Liver (tissue), 10 donors: ENCODE measurements at places on chromosomes 3 and 15. TPM values are rescaled to one million over a fixed set of nuclear protein-coding genes. Genes with fewer than 3 reads are reported as not detected.

Gene A4GNT
- 0.42 TPM for total RNA-seq

DNA sequence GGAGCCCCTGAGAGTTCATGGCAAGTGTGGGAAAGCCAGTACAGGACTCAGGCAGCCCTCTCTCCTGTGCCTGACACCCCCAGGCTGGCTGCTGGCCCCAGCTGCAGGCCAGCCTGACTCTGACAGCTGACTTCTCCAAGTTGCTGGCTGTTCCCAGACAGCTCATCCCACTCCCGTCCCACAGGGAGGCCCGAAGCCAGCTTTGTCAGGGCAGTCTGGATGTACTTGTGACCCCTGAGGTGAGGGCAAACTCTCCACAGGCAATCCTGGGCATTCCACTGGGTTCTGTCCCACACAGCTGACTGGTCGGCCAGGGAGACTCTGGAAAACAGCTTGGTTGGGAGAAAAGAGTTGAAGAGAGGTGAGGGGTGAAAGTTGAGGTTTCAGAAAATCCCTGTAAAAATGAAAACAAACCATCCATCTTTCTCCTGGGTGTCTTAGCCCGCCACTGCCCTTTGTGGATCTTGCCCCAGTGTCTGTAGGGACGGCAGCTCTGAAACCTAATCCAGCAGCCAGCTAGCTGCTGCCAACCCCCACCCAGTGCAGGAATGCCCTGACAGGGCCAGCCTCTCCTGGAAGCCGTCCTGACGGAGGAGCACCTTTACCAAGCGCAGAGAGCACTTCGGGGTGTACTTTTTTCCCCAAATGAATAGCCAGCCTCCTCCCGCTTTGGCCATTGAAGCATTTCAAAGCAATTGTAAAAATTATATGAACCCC, 87.9 kb downstream of the DNAJB8 start:
- no peak for DNase-seq

Gene LRRN1
- total RNA-seq: 0.59 TPM

DNA sequence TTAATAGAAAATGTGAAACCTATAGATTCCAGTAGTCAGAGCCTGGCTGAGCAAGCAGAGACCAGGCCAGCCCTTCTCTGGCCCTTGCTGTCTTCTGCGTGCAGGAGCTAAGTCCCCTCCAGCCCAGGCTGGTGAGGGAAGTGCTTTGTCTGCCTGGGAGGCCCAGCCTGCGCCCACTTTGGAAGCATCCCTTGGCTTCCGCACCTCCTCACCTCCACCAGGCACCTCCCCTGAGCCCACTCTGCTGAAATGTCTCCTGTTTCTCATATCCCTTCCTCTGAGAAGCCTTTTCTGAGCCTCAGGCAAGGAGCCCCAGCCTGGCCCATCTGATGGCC, 45.3 kb downstream of the ALDH1L1 start:
- DNase-seq: peak; percentile 20

Gene SERPINI2
- not detected for total RNA-seq

DNA sequence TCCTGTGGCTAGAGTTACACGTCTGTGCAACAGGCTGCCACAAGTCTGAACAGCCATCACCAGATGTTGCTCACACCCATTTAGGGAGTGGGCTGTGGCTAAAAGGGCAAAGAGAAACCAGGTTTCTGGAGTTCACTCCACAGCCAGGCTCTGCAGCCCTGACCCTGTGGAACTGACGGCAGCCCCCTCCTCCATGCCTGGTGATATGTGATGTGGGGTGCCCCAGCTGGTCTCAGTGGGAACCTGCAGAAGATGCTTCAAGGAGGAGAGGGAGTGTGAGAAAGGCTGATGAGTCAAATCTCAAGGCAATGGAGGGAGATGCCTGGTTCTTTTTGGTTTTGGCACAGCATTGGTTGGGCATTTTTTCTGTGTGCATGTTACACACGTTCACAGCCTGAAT, 130.6 kb downstream of the TPRA1 start:
- DNase-seq: no peak

DNA sequence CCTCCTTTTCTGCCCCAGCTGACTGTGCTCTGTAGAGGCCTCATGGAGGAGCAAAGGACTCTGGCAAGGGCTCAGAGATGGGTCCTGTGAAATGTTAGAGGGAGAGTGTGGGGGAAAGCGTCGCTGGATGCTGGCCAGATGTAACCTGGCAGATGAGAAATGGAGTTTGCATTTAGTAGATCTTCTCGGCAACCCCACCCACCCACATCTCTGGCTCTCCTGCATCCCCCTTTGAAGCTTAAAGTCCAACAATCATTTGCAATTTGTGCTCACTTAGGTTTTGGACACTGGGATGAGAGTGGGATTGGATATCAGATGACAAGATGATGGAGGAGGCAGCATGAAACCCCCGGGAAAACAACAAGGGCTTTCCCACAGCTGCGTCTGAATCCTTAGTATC, 523.6 kb upstream of the MCTP2 start:
- no peak for DNase-seq

DNA sequence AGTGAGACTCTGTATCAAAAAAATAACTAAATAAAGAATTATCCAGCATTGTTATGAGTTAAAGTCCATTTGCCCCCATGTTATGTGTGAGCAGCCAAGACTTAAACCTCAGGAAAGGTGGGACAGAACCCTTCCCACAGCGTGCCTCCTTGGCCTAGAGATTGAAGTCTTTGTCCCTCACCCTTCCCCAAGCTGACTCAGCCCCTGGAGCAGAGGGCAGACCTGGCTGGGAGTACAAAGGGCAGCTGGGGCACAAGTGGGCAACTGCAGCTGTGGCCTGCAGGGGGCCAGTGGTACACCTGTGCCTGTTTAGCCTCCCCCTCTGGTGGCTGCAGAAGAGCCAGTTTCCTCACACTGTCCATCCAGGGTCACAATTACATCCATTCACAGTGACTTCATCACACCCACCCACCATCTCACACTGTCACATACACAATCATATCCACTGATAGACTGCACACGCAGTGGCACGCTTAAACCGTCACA, 940 bp upstream of the ACY1 start:
- peak; percentile 63 for DNase-seq

Gene FOXL2NB
- total RNA-seq: not detected

DNA sequence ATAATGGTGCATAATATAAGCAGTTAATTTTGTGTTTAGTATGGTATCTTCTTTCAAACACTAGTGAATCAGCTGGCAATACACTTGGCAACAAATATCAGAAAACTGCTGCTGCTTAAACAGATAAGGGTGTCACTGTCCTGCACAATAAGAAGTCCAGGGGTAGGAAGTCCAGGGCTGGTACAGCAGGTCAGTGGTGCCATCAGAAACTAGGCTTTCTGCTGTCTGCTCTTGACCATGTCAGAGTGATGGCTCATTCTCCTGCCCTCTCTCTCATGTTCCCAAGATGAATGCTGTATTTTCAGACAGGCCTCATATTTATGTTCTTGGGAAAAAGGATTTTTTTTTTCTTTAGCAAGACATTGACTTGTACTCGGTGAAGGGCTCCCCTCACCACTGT, 9.2 kb upstream of the GRK7 start:
- no peak for DNase-seq

GRCh38 chr15:32993285-32993684, 201.2 kb downstream of the FMN1 start:
- DNase-seq: no peak

- DNase-seq: no peak
These were observed 106.6 kb upstream of the SLC6A6 start for GRCh38 chr3:14295801-14296200.

Gene KNG1
- total RNA-seq: 918 TPM

Gene ALPK3
- 10.0 TPM for total RNA-seq

Gene NEK10
- 0.70 TPM for total RNA-seq

Gene LRTM1
- not detected for total RNA-seq

Gene PLSCR5
- total RNA-seq: not detected

DNA sequence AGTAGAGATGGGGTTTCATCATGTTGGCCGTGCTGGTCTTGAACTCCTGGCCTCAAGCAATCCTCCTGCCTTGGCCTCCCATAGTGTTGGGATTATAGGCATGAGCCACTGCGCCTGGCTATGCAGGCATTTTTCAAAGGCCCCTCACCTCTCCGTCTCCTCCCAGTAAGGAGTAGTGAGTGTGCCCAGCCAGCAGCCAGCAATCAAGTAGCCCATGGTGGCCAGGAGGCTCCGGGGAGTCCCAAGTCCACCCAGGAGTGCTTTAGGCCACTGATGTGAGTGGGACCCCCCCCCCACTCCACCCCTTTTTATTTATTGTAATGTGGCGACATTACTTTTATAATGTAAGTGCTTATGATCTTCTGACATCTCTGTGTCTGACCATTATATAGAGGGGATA, 8.1 kb downstream of the ISG20 start:
- peak; percentile 28 for DNase-seq
